Right kidney (tissue), 9 donors: ENCODE measurements at places on chromosomes 2 and 18.

- no peak for DNase-seq
Measured at GRCh38 chr18:54503131-54503894, 87.7 kb upstream of the DYNAP start.

- DNase-seq: no peak
Measured at GRCh38 chr2:191611614-191612013, 66.3 kb upstream of the NABP1 start.

DNA sequence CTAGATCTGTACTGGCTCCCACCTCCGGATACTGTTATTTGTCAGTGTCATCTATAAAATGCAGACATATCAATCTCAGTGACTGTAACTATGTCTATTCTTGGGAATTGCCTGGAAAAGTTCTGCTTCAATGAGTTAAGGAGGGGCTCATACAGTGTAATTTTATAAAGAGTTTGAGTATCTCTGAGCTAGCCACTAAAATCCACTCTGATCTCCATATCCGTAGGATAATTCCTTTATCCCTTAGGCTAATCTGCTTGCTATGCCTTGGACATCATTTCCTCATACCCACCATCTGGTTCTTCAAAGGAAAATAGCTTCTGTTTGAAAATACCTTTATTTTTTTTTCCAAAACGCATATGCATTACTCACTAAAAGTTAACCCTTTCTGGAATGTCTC, 863.2 kb downstream of the SUCLG1 start:
- DNase-seq: no peak

DNA sequence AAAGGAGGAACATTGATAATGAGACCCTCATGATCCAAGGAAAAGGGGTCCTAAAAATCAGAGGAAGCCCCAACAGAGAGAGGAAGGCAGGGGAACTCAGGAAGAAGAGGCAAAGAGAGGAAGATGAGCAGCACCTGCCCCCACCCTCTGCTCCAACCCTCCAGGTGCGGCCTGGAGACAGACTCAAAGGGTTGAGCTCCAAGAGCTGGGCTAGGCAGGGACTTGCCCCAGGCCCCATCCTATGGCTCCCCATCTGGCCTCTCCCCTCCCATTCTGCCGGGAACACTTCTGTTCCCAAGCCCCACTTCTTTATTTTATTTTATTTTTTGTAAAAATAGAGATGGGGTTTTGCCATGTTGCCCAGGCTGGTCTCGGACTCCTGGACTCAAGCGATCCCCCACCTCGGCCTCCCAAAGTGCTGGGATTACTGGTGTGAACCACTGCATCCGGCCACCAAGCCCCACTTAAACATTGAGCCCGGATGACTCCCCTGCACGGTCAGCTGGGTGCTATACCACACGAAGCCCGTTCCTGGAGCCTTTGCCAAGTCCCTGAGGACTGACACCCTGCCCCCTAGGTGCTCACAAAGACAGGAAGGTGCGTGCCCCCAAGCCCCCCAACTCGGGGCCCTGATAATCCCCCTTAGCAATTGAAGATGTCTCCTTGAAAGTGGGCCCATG, 3.8 kb upstream of the GPR55 start:
- DNase-seq: no peak

DNA sequence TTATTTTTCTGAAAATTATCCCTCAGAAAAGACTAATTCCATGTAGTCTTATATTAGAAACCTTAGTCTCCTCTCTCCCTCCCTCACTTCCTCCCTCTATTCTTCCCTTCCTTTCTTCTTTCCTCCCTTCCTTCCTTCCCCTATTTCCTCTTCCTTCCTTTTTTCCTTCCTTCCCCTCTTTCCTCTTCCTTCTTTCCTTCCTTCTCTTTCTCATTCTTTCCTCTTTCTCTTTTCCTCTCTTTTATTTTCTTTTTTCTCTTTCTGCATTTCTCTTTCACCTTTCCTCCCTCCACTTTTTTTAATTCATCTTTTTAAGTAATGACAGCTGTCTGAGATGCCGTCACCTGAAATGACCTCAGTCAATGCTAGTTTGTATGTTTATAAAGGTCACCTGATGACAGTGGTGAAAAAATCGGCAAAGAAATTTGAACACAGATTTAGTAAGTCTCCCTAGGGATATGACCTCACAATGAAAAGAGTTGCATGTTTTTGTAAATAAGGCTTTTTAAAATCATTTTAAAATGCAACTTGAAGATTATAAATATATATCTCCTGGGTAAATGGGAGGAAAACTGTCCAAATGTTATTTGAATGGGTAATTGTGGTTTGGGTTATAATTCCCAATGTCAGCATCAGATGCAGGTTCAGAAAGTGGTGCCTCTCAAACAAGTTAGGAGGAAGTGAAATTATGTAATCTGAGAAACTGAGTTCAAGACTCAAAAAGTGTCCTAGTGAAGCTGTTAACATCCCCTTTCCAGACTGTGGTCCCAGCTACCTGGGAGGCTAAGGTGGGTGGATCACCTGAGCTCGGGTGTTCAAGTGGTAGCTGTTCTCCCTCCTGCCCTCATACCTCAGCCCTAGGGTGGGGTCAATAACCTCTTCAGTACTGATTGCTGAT, 90.3 kb upstream of the ST3GAL5 start:
- DNase-seq: no peak
